ENCODE measurements at places on chromosomes 11 and 22.

- DNase-seq = peak; percentile 71
These were observed 21.0 kb downstream of the C22orf31 start for GRCh38 chr22:29040385-29041275.

- no peak for DNase-seq
These were observed 37.3 kb downstream of the PIWIL4 start for GRCh38 chr11:94604482-94604881.

- no peak for DNase-seq
These were observed 67.8 kb downstream of the RBFOX2 start for GRCh38 chr22:35960854-35961253.

GRCh38 chr22:24148266-24149197, 32.8 kb upstream of the SUSD2 start:
- no peak for DNase-seq

DNA sequence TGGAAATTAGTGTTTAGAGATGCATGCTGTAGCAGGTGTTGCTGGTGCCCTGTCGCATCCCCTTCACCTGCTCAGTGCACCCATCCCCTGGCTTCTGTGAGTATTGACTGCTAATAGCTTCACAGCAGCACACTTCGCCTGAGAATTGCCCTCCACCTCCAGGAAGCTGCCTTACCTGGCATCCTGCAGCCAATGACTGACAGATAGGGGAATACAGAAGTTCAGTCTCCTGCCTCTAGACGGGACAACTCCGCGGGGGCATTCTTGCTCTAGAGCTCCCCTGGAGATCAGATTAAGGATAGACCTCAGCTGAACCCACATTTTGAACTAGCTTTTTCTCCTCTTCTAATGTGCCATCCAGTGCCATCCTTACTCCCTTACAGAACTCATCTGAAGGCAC, 9.3 kb upstream of the CD3E start:
- DNase-seq = no peak

- DNase-seq = no peak
These were observed 156.4 kb downstream of the FAM181B start for GRCh38 chr11:82577246-82577645.

DNA sequence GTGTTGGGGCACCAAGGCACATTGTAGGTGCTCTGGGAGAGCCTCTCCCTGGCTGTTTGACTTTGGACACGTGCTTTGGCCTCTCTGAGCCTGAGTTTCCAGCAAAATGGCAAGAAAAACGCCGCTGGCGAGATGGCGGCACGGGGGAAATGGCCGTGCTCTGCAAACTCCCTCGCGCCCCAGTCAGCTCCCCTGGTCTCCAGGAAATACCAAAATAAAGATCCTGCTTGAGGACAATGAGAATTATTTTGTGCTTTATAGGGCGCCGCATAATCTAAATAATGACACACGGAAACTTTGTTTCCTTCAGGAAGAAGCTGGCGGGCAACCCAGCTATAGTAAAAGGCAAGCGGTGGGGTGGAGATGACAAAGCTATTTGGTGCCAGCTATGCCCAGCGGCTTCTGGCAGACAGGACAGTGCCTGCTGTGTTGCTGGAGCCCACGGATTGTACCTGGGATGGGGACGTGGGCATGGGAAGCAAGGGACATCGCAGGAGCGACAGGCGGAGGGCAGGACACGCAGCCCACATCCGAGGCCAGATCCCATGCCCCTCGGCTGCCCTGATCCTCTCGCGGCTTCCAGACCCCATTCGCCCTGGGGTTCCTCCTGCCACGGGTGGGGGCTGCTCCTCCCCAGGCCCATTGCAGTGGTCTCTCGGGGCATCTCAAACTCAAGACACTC, 26.3 kb upstream of the RFPL3 start:
- no peak for DNase-seq

DNA sequence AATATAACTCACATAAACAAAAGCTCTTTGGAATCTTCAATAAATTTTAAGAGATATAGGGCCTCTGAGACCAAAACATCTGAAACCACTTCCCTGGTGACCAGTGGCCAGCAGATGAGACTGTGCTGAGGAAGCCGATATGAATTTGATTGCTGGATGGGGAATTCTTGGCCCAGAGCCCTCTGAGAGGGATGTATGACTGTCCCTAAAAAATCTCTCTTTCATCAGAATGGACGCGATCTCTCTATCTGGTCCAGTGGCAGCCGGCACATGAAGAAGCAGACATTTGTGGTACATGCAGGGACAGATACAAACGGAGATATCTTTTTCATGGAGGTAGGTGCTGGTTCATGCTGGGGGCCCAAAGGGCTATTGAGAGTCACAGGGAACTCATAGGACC, 37.5 kb downstream of the MYBPC3 start:
- no peak for DNase-seq

DNA sequence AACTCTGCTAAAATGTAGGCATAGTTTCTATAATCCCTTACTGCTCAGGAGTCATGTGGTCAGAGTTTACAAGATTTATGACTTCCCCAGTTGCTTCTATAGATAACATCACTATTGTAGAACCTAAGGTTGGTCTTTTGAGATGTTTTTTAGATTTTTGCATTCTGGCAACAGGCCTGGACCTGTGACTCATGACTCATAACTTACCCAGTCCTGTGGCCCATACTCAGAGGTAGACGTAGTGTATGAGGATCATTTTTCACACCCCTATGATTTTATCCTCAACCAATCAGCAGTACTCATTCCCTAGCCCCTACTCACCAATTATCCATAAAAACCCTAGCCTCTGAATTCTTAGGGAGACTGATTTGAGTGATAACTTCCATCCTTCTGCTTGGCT, 384.4 kb upstream of the DDI1 start:
- no peak for DNase-seq

- no peak for DNase-seq
These were observed 103.3 kb upstream of the TOP3B start for GRCh38 chr22:22085702-22086500.

DNA sequence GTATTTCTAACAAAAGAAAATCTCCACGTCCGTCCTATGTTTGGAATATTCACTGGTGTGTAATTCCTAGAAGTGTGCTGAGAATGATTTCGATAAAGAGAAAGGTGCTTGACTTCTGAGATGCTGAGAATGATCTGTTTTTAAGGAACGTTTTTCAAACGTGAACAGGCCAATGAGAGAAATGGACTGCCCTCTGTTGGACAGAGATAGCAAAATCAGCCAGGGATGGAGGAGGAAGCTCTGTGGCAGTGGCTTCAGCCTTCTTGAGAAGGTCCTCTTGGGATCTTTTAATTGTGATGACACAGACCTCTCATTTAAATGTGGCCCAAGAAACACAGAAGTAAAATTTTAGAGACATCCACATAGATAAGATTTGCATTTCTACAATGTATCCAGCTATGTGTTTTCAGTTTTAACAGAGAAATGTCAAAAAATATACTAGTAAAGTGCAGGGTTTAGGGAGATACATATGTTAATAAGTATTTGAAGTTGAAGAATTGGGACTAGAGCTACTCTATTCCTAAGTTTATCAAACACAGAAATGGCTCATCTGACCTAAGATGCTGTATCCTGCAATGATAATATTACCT, 84.0 kb upstream of the RCN1 start:
- DNase-seq = no peak

DNA sequence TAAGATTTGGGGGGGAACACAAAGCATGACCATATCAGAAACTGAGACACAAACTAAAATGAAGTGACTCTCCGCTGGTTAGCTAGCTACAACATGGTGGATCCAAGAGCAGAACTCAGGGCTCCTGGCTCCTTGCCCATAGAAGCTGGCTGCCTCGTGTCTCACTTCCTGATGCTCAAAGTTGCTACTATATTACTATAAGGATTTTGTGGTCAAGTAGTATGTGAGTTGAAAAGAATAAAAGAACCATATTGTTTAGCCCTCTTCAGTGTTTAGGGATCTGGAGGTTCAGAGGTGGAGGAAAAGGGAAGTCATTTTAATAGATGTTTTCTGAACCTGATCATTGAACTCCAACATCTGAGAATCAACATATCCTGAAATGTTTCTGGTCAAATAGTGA, 16.9 kb upstream of the SIK2 start:
- DNase-seq = no peak

- no peak for DNase-seq
These were observed 32.0 kb downstream of the TRIM66 start for GRCh38 chr11:8650401-8650990.

DNA sequence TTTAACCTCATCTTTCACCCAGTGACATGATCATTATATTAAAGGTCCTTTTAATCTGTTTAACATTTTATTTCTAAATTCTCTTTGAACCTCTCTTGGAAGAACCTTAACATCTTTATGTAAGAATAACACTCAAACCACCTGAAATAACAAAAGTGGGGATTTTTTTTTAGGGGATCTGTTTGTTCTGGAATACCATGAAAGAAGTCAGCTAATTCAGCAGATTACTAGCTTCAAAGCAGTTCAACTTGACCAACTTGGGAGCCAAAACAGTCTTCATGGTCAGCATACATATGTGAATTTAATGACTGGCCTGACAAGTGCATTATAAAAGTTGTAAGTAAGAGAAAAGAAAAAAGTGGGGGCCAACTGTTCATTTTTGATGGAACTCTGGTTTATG, 52.3 kb downstream of the CCDC34 start:
- no peak for DNase-seq

DNA sequence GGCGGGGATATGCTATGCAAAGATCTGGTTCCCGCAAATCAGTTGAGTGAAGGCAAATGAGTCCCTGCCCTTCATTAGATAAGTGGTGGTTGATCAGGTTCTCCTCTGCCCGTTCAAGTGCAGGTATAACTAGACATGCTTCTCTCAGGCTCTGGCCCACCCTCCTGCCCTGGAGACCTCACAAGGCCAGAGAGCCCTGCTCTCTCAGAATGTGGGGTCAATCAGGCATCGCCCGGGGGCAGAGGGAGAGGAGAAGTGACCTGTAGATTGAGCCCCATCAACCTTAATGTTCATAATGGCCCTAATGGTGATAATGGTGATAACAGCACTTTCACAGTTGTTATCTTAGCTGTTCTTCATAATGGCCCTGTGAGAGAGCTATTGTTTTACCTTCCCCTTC, 224.3 kb downstream of the DSCAML1 start:
- no peak for DNase-seq

DNA sequence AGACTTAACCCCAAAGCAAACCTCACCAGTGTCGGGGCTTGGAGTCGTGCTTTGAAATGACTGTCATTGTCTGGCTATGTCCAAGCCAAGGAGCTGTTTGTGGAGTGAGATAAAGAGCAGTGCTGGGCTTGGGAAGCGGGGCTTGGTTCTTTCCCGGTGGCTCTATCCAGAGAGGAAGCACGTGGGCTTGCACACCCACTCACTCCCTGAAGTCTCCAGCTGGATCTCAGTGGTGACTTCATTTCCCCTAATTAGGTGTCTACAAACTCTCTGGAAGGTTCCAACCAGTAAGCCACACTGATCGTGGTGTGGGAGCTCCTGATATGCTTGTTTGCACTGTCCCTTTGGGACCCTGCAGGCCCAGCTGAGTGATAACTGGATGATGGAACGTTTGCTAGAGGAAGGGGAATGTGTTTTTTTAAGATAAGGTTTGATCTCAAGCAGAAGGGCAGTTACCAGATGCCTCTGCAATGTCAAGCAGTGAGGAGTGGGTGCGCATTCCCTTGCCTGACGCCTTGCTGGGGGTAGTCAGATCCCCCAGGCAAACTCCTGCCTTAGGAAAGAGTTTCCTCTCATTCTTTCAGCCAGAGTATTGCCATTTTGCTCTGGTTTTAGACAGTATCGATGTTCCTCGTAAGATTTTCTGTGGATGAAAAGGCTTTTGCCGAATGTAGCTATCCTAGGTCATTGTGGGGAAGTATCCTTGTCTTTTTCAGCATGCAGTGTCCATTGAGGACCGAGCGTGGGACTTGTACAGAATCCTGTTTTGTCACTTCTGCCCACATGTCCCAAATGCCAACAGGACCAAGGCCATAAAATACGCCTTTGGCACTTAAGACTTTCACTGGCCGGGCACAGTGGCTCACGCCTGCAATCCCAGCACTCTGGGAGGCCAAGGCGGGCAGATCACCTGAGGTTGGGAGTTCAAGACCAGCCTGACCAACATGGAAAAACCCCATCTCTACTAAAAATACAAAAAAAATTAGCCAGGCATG, 90.9 kb downstream of the MICAL2 start:
- no peak for DNase-seq

- DNase-seq = no peak
These were observed 65.4 kb downstream of the TP53I11 start for GRCh38 chr11:44885065-44885810.

DNA sequence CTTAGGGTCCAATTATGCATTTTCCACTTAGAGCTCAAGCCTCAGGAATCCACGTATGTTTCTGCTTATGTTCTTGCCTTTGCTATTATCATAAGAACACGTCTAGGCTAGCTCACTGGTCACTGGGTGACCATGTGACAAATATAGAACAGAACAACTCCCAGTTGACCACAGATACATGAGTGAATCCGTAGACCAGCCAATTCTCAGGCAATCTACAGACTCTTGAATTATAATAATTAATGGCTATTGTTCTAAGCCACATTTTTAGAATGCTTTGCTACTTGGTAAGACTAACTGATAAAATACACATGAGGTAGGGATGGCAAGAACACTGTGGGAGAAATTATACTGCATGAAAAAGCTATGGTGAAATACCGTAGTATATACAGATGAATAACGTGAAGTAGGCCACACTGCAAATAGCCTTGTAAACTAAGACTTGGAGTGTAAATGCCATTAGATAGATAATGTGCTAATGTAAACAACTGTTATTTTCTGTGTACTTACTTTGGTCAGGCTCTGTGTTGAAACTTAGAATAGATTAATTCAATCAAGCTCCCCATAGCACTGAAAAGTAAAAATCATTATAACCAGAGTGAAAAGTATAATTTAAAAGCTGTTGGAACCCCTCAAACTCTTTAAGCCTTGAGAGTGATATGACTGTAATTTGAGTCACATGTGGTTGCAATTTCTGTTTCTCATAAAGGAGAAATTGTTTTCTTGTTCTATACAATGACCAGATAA, 366.2 kb upstream of the CCDC179 start:
- DNase-seq = no peak

- DNase-seq = no peak
These were observed 1296.3 kb downstream of the LRRC4C start for GRCh38 chr11:40162901-40163883.

- no peak for DNase-seq
These were observed 60.4 kb downstream of the FEZ1 start for GRCh38 chr11:125435461-125436238.

DNA sequence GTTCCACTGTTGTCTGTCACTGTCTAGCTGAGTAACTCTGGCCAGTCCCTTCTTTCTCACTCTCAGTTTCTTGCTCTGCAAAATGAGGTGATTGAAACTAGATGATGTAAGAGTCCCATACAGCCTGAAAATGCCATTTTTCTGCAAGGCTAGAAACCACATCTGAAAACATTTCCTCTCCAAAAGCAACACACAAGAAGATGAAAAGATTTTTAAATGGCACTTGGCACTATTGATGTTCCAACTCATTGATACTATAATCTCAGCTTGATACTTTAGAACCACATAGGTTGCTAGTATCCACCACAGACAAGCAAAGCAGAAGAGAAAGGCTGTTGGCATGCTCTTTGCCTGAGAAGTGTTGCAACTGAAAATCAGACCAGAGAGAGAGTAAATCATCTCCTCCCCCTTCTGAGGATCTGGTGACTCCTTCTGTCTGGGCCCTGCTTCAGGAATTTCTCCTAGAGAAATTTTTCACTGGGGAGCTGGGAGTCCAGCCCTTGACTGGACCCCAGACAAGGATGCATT, 1217.9 kb downstream of the LRRC4C start:
- no peak for DNase-seq

Data from CD4-positive, alpha-beta T cell treated with Interleukin-6 at 100 ng/mL for 8 hours (primary cell).